GM12892 (cell line): ENCODE measurements at places on chromosomes 5 and 9.
A peak's percentile ranks its signal among the peaks of the same experiment; 100 is the strongest.

GRCh38 chr9:127336086-127336485, 60.9 kb upstream of the SLC2A8 start:
- DNase-seq: no peak

GRCh38 chr9:132241483-132241839, 79.6 kb downstream of the NTNG2 start:
- no peak for DNase-seq

DNA sequence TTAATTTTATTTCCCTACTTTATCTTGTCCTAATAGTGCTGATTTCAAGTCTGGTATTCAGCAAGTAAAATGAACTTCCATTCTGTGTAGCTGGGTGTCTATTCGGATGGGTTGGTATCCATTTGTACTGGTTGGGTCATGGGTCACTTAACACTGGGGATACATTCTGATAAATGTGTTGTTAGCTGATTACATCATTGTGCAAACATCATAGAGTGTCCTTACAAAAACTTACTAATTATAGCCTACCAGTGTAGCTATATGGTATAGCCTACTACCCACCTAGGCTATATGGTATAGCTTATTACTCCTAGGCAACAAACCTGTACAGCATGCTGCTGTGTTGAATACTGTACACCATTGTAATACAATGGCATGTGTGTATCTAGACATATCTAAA, 1373.7 kb upstream of the DMAC1 start:
- DNase-seq: no peak

- DNase-seq: no peak
These were observed 55.3 kb downstream of the SPEF2 start for GRCh38 chr5:35672995-35673394.

- DNase-seq: no peak
These were observed 168.1 kb downstream of the EFNA5 start for GRCh38 chr5:107502676-107503060.

- DNase-seq: no peak
These were observed 167.8 kb downstream of the RASEF start for GRCh38 chr9:82894961-82895821.

DNA sequence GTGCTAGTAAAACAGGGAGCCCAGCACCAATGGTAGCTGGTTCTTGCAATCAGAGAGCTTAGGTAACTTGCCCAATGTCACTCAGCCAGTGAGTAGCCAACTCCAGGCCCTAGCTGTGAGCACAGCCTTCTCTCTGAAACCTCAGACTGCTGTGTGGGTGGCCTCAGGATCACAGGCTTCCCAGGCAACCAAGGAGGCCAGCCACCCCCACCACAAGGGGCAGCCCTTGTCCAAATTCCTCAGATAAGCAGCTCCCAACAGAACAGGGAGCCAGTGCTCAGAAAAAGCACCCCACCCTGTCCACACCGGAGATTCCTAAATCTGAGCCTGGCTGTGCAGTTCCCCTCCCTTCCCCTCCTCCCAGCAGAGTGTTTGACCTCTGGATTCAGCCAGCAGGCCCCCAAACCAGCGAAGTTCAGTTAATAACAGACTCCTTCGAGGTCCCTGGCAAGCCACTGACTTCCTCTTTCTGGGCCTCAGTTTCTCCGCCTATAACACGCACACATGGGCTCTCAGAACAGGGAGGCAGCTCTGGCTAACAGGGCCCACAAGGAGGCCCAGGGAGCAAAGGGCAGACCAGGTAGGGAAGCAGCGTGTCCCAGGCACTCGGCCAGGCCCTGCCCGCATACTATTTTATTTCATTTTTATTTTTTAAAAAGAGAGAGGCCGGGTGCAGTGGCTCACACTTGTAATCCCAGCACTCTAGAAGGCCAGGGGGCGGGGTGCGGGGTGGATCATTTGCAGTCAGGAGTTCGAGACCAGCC, 2.7 kb downstream of the EEIG1 start:
- DNase-seq: no peak

- DNase-seq: no peak
These were observed 244.0 kb downstream of the GABRB2 start for GRCh38 chr5:161302559-161302958.

GRCh38 chr5:60339691-60340201, 360.2 kb downstream of the DEPDC1B start:
- no peak for DNase-seq

- no peak for DNase-seq
These were observed 13.9 kb upstream of the BTNL3 start for GRCh38 chr5:180974612-180975315.

- no peak for DNase-seq
These were observed 150.5 kb downstream of the YTHDC2 start for GRCh38 chr5:113663879-113664541.

DNA sequence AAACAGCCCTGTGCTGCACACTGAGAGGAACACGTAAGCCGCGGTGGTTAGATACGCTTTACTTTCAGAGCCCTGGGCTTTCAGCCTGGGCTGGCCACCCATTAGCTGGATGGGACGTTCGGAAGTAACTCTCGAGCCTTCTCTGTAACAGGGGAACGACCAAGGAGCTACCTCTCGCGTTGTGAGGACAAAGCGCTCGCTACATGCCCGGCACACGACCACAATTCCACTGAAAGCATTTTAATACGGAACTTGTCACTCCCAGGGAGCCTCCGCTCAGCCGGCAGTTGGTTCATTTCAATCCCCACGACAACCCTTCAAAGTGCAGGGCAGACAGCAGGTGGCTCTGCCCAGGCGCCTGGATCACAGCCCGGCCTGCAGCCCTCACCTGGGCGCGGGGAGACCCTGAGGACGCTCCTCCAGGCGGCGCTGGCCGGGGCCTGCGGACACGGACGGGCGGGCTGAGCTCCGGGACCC, 368 bp downstream of the SURF1 start:
- no peak for DNase-seq

GRCh38 chr5:73812457-73812856, 186.5 kb downstream of the ARHGEF28 start:
- no peak for DNase-seq

GRCh38 chr9:133737774-133738639, at the start of gene SARDH:
Gene SARDH, minus strand, starts transcription at chr9:133738352. Its CDS starts 4,179 bp downstream, at chr9:133734173.
- DNase-seq: peak; percentile 80
